Ureter (tissue), 1 donor: ENCODE measurements at places on chromosomes 7 and 10.

DNA sequence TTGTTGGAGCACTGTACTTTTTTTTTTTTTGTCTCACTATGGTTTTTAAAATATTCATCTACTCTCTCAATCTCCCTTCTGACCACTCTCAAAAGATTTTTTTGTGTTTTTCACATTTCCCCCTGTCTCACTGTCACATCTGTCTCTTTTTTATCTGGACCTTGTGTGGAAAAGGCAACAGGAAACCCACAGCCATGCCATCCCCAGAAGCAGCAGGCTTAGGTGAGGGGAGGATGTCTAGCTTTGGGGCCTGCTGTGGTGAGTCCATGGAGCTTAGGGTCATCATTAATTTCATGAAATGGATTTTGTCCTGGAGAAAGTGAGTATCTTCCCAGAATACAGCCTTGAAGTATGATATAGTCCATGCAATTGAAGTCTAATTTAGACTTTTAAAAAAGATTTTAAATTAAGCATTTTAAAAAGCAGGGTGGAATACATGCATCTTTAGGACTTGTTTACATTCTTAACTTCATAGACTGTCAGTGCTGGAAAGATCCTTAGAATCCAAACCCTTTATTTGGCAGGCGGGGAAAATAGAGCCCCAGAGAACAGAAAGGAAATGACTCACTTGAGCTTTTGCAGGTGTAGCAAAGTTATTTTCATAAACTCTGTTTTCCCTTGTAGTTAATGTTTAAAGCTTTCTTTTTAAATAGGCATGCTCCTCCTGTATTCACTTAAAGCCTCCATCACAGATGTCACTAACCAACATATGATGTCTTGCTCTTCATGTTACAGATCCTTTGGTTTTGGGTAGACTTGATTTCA lies 25.1 kb downstream of the MINDY4 start:
- no peak for DNase-seq

DNA sequence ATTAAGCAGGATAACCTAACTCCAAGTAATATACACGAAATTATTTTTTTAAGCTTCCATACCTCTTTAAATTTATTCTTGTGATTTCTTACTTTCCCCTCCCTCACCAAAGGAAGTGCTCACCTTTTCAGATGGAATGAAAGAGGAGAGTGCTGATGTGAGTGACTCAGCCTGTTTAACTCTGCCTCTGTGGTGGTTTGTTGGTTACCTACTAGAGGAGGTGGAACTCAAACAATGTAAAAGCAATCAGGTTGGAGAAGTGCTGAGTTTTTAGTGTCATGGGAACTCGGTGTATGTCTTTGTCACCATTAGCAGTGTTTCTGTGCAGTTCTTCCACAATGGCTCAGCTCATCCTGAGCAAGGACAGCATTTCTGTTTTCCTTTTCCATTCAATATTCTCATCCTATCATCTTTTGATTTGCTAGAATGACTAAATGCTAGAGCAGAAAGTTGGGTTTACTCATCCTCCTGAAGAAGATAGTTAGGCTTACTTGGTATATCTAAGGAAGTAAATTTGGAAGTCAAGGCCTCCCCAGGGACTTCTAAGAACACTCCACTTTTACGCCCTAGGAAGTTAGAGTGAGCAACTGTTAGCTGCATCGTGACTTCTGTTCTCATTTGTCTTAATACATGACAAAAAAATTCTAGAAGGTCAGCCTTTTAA lies 6.0 kb downstream of the ADD3 start:
- no peak for DNase-seq

- peak; percentile 37 for DNase-seq
These were observed 423.3 kb downstream of the GLRX3 start for GRCh38 chr10:130559547-130559880.

GRCh38 chr7:20927976-20928375 lies 141.3 kb upstream of the SP8 start:
- DNase-seq: no peak

DNA sequence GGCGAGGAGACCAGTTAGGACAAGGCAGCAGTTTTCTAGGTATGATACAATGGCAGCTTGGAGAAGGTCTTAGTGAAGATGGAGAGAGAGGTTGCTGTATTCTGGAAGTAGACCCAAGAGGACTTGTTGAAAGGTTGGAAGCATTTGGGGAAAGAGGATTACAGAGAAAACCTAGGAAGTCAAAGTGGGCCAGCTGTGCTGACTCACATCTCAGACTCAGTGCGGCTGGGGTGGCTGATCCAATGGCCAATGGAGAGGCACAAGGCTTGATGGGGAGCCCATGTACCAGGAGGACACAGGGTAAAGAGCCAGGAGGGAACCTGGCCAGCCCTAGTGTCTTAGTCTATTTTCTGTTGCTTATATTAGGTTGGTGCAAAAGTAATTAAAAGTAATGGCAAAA lies 194.5 kb upstream of the GALNT17 start:
- DNase-seq: no peak

DNA sequence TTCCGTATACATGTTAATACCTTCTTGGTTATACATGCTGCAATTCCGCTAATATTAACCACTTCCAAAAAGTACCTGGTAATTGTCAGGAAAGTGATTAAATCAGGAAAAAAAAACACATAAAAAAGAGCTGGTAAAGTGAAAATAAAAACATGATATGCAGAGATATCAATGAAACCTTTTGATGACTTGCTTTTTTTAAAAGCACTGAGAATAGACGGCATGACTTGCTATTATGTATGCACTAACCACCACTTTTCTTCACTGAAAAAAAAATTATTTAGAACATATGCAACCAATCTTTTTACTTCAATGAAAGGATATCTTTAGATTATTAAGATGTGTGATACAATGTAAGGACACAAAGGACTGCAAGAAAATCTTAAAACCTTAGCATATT lies 163.0 kb downstream of the KMT2E start:
- no peak for DNase-seq

DNA sequence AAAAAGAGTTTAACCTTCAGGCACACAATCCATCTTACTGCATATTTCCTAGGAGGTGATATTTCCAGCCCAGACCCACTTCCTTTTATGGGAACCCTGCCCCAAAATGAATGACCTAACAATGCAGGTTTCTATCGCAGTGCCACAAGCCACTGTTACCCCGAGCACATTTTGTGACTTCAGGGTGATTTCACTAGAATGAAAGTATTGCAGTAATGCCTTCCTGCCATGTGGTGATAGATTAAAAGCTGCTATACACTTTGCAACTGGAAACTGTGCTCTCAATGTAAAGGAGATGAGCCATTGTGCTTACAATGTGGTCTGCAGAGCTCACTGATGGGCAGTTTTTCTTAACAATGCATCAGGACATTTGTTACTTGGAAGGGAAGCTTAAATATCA lies 90.5 kb upstream of the RSU1 start:
- DNase-seq: no peak

DNA sequence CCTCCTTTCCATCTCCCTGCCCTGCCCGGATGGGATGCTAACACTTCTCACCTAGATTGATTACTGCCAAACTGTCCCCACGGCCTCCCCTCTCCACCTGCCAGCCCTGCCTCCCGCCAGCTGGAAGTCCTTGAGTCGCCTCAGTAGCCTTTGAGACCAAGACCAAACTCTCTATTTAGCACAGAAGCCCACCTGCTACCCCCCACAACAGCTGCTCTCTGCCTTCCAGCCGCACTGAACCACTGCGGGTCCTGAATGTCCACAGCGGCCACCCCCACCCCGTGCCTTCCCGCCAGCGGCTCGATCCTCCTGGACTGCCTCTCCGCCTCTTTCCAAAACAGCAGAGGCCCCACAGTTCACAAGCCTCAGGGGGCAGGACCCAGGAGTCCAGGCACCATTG lies 39.0 kb downstream of the FKBP6 start:
- DNase-seq: no peak

GRCh38 chr10:79005126-79005810 lies 63.5 kb upstream of the ZMIZ1 start:
- no peak for DNase-seq

DNA sequence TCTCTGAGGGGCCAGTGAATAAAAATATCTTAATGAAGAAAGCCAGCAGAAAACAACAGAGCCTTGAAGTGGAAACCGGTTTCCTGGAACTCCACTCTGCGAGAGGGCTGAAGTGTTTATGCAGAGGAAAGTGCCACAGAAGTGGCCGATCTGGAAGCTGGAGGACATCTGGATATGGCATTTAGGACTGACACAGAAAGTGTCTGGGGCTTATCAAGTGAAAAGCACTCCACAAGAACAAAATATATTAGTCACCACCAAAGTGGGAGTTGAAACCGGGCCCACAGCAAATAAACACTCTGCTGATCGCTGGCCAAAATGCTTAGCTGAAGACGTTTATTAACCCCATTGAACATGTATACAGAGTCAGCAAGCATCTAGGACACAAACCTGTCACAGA lies 7.8 kb downstream of the NOD1 start:
- no peak for DNase-seq

- DNase-seq: no peak
These were observed 56.9 kb upstream of the NPY start for GRCh38 chr7:24227068-24227467.

DNA sequence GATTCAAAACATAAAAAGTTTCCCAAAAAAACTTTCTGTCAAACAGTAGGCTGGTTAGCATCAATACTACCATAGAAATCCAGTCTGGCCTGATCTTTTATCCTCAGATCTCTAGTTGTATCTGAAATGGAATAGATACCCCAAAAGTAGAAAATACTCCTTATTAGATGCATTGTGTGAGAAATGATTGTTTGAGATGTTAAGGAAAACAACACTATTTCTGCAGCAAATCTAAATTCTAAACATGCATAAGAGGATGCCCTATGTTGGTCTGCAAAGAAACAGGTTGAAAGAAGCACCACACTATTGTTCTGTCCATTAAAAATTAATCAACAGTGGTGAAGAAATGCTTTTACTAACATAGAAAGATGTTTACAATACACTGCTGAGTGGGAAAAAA lies 121.0 kb downstream of the NPY start:
- no peak for DNase-seq

GRCh38 chr7:65800890-65801341 lies 72.0 kb upstream of the VKORC1L1 start:
- DNase-seq: no peak

DNA sequence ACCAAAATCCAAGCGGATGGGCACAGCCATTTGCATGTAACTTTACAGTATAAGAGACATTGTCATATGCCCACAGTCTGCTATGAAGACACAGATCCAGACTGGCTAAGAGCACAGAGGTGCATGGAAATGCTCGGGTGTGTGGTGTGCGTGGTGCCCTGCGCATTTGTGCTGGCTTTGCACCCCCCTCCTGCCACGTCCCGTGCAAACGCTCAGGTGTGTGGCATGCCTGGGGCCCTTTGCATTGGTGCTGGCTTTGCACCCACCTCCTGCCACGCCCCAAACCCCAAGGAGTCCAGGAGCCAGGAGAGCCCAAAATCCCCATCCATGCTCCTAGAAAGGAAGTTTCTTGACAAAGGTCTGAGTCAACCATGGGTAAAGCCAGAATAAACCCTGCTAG lies 306.2 kb downstream of the PTPRN2 start:
- DNase-seq: no peak

DNA sequence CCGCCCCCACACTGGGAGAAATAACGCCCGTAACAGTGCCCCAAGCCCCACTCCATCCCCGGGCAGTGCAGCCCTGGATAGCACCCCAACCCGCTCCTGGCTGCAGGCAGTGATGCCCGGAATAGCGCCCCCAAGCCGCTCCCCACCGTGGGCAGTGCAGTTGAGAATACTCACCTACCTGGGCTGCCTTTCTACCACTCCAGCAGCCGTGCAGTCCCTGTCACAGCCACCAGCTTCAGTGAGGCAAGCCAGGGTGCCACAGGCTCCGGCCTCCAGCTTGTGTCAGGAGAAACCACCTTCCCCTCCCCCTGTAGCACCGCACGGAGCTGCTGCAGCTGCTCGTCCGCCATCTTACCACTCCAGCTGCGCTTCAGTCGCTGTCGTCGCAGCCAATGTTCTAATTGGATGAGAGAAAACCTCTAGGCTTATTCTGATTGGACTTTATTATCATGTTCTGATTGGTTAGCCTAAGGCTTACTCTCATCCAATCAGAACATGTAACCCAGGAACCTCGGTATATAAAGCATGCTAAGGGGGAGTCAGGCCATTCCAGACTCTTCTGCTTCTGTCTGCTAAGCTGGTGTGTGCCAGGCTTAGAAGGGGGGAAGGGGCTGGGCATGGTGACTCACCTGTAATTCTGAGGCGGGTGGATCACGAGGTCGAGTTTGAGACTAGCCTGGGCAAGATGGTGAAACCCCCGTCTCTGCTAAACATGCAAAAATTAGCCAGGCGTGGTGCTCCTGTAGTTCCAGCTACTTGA lies 53.2 kb upstream of the ZNF33B start:
- DNase-seq: no peak

- no peak for DNase-seq
These were observed 20.8 kb downstream of the TIAL1 start for GRCh38 chr10:119575991-119576390.

DNA sequence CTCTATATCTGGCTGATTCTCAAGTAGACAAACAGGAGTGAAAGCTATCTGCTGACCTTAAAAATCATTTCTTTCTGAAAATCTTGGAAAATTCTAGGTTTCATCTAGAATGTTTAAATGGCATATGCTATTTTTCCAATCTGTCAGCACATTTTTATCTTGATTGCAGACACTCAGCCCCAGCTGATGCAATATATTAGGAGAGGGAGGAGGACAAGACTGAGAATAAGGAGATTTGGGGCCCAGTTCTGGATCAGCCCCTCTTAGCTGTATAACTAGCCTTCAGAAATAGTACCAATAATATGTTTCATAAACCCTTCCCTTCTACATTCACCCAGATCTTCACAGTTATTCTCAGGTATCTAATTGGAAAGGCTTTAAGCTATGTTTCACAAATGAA lies 131.2 kb downstream of the HDAC9 start:
- no peak for DNase-seq

DNA sequence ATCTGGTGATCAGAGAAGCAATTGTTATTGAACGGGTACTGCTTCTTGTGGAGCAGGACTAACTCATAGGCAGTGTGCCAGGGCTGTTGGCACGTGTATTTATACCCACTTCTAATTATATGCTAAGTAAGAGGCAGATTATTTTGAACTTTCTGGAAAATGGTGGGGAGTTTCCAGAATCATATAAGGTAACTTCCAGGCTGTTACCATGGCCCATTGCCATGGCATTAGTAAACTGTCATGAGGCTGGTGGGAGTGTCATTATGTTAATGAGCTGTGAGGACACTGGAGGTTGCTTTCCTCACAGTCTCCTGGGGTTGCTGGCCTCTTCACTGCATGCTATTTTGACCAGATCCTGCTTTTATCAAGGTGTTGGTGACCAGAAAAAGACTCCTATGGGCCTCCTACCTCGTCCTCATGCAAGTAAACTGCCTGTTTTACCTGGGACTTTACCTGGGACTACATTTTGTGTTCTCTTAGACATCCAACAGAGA lies 122.6 kb downstream of the KCND2 start:
- no peak for DNase-seq

- no peak for DNase-seq
These were observed 95.2 kb downstream of the PLCE1 start for GRCh38 chr10:94088926-94089381.
